Cerebellar cortex (tissue), 1 donor: ENCODE measurements at places on chromosomes 1 and 21.
A peak's percentile ranks its signal among the peaks of the same experiment; 100 is the strongest.

DNA sequence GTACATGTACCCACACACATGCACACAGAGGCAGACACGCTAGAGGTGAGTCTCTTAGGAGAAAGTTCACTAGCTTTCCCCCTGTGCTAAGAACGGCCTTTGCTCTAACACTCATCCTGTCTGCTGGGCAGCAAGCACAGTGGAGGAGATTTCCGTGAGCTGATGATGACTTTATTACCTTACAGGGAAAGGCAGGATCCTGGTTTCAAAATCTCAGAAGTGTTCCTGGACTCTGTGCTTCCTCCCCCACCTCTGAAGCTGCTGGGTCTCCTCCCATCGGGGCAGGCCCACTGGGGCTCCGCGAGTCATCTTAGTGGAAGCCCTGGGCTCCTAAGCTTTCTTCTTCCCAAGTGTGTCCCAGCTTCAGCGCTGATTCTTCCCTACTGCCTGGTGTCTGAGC, 2.7 kb downstream of the FAM3B start:
- no peak for DNase-seq

- DNase-seq = no peak
Observed at GRCh38 chr1:172883844-172884243, 166.9 kb downstream of the TNFSF18 start.

DNA sequence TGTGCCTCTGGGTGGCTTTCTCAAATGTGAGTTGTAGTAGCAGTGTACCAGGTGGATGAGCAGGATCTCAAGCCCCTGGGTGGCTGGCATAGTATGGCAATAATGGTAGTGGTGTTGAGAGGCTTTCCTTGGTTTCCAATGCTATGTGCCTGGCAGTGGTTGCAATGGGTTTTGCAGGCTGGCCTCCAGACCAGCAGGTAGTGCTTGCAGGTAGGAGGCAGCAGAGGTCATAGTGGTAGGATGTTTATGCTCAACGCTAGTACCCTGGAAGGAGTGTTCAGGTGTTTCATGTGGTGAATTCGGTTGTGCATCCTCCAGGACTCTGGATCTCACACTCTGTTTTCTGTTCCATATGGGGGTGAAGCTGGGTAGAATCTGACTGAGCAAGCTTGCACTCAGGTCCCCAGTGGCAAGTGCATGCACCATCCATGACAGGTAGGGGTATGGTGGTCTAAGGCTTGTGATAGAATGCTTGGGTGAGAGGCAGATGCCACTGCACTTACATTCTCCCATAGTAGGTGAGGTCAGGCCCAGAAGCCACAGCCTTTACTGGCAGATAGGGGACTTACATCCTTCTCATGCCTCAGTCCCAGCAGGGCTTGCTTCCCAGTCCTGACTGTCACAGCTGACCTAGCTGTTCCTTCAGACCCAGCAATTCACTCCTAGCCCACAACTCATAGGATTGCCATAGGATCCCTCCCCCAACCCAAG, 410.5 kb upstream of the LRRC7 start:
- DNase-seq = no peak

- no peak for DNase-seq
Observed at GRCh38 chr1:60898987-60899386, 183.4 kb upstream of the NFIA start.

- no peak for DNase-seq
Observed at GRCh38 chr1:192088496-192088895, 69.8 kb upstream of the RGS18 start.

- DNase-seq = no peak
Observed at GRCh38 chr1:51624855-51625254, 8.0 kb downstream of the OSBPL9 start.

- no peak for DNase-seq
Observed at GRCh38 chr1:110340207-110340468, 961 bp downstream of the RBM15 start.

- no peak for DNase-seq
Observed at GRCh38 chr1:10626131-10626731, 151.5 kb downstream of the PEX14 start.

DNA sequence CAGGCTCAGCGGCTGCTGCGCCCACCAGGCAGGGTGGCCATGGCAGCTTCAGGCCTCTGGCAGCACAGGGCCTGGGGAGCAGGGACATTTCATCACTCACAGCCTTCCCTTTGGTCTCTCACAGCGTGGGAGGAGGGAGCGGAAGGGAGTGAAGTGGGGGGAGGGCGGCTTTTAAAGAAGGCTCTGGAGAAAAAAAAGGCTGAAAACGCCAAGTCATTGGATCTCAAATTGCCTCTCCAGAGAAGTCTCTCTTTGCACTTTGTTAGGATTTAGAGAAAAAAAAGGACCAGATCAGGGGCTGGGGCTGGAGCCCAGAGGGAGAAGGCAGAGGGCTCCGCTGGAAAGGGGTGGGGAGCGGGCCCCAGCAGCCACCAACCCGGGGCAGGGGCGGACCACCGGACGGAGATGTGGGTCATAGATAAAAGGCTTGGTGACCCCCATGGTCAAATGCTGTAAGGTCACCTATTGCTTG, 209.9 kb downstream of the GRIK3 start:
- peak; percentile 2 for DNase-seq

DNA sequence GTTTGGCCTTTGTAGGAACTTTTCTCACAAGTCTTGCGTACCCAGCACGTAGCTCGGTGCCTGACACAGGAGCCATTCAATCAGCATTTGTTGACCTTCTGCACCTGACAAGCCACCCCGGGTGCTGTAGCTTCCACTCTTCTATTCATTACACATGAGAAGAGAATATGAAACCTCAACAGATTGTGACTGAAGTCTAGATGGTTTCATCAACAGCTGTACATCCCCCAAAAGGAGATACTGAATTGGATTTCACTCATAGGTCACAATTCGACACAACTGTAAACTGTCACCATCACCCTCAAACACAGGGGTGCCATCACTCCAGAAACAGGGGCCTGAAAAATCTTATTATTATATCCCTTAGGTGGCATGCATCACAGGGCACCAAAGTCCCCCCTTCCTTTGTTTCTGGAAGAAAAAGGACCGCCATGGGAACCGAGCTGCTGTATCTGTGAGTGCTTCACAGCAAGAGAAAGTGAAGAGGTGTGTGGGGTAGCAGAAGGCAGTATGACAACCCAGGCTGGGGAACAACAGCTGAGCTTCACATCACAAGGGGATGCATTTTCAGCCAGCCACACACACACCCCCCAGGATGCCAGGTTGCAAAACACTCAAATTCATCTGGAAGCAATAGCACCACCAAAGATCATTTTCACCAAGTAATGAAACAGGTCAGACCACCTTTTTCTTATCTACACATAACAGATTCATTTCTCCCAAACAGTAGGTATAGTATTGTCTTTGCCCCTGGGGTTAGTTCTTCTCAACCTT, 225.7 kb downstream of the TOMM20 start:
- DNase-seq = no peak

- no peak for DNase-seq
Observed at GRCh38 chr1:234701737-234702341, 91.9 kb upstream of the IRF2BP2 start.

DNA sequence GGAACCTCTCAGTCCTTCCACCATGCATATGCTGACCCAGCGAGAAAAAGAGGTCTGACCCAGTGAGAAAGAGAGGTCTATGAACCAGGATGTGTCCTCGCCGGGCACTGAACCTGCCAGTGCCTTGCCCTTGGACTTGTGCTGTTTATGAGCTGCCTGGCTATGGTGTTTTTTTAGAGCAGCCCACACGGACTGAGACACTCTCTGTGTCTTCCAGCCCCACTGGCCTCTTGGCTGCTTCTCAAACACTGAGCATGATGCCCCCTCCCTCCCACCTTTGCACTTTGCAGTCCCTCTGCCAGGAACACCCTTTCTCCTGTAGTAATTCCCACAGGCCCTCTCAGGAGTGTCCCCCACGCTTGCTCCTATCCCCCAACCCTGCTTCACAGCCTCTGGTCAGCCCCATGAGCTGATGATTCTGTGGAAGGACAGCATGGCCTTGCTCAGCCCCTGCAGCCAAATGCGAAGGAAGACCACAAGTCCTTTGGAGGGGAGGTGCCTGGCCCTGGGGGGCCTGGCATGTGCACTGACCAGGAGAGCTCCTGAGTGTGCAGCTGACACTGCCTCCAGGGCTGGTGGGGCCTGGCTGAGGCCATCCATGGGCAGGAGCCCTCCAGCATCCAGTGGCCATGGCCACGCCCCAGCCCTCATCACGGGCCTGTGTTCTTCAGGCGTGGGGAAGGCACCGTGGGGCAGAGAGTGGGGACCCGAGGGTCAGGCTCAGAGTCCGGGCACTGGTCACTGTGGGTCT, 23.8 kb downstream of the WNT3A start:
- DNase-seq = no peak

DNA sequence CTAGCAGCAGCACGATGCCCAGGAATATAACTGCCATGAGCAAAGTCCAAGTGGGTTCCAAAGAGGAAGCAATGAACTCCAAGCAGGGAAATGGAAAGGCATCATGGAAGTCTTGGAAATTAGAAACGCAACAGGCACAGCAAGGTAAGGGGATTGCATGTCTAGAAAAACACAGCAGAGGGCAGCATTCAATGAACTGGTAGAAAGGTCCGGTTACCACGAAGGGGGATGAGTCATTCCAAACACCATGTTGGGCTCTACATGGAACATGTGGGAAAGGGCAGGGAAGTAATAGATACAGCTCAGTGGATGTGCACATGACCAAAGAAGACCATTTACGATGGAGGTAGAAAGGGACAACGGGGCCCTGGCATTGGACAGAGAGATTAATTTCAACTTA, 36.4 kb downstream of the RXRG start:
- peak; percentile 13 for DNase-seq

GRCh38 chr1:61254634-61255357, 172.4 kb downstream of the NFIA start:
- peak; percentile 57 for DNase-seq

GRCh38 chr1:19339214-19339861, 27.2 kb downstream of the SLC66A1 start:
- DNase-seq = no peak
